ENCODE measurements at places on chromosomes 11 and 22.

GRCh38 chr11:19301361-19301760 is 60.6 kb upstream of the E2F8 start:
- no peak for DNase-seq

DNA sequence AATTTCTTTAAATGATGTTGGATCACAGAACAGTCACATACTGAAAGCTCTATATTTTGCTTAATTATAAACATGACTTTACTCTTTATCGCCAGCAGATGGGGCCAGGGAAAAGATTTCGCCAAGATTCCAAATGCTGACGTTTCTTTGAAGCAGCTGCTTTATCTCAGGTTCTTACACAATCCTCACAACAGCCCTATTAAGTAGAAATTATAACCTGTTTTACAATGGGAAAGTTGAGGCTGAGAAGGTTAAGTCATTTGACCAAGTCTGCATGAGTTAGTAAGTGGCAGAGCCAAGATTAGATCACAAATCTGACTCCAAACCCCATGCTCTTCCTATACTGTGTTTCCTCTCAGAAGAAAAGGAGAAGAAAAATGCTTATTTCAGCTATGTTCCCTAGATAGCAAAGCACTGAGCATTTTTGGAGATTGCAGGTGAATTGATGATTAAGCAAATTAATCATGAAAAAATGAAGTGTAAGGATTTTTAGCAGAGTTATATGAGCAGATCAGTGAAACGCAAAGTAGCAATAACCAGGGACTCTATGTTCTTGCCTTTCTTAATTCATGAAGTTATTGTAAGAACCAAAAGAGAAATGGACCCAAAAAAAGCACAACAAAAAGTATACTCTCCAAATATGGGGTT is 79.0 kb downstream of the AASDHPPT start:
- DNase-seq: peak; percentile 94

GRCh38 chr22:35971456-35972119 is 57.0 kb downstream of the RBFOX2 start:
- peak; percentile 98 for DNase-seq

GRCh38 chr22:45139693-45140092 is 24.0 kb upstream of the NUP50 start:
- no peak for DNase-seq

GRCh38 chr22:49080631-49081030 is 747.0 kb downstream of the BRD1 start:
- no peak for DNase-seq

All from fibroblast of the aortic adventitia (primary cell).